ENCODE measurements at places on chromosomes 7 and 10.
A peak's percentile ranks its signal among the peaks of the same experiment; 100 is the strongest.

GRCh38 chr10:94217411-94217810 is 145.3 kb downstream of the NOC3L start:
- DNase-seq: no peak

DNA sequence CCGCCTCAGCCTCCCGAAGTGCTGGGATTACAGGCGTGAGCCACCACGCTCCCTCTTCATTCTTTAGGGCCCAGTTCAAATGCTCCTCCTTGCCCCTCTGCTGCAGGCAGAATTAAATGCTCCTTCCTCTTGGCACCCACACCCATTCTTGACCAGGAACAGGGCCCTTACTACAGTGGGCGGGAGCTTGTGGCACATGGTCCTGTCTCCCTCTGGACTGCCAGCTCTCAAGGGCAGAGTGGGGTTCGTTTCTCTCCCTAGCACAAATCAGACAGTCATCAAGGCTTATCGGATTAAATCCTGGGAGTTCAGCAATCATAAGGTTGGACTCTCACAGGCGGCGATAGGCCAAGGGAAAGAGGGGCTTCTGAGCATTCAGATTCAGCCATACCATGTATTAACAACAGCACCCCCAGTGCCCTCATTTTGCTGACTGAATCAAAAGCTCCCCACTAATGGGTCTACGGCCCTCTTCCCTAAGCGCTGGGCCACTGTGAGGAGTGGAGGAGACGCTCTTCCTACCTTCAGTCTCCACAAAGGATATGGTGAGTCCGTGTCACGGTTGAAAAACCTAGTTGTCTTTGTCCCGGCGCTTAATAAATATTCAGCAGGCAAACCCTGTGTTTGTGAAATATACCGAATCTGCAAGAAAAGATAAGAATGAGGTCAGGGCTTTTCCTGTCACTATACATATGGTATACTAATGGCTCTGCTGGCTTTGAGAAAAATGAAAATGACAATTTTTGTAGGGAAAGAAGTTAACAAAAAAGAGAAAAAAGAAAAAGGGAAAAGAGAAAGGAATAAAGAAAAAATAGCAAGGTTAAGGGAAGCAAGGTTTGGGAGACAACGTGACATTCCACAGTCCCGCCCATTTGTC is 107.4 kb downstream of the CLEC2L start:
- DNase-seq: no peak

DNA sequence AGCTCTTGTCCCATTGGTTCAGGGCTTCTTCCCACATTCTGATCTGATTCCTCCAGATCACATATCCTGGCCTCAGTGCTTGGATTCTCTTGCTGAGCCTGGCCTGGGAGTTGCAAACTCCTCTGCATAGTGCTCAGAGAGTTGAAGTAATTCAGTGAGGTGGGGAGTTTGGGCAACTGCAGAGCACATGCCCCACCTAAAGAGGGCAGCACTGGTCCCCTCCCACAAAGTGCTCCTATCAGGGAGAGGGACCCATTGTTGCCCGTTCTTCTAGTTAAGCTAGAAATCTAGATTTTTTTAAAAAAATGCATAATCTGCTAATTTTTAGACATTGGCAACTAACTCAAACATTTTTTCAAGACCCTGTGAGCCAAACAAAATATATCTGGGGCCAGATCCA is 45.1 kb downstream of the CHN2 start:
- DNase-seq: no peak

- no peak for DNase-seq
Observed at GRCh38 chr7:130345136-130345535, 520 bp downstream of the CPA5 start.

DNA sequence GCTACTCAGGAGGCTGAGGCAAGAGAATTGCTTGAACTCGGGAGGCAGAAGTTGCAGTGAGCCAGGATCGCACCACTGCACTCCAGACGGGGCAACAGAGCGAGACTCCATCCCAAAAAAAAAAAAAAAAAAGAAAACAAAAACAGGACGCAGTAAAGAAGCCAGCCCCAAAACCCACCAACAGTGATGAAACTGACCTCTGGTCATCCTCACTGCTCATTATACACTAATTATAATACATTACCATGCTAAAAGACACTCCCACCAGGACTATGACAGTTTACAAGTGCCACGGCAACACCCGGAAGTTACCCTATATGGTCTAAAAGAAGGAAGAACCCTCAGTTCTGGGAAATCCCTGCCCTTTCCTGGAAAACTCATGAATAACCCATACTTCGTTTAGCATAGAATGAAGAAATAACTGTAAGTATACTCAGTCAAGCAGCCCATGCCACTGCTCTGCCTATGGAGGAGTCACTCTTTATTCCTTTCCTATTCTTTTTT is 40.0 kb upstream of the EIF4H start:
- DNase-seq: no peak

DNA sequence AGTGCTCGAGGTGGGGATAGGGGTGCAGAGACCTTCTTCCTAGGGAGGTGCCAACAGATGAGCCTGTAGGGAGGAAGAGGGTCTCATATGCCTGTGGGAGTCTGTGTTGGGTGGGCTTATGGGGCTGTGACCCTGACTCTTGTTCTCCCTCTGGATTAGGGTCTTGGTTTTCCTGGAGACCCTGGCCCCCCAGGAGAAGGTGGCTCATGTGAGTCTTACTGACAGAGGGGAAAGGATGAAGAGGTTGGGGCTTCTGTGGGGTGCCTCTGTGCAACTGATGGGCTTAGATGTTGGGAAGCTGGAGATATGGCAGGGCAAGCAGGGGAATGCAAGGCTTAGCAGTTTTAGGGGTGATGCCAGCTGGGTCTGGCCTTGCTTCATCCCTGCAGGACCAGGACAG is 20.2 kb upstream of the VOPP1 start:
- DNase-seq: no peak

- no peak for DNase-seq
Observed at GRCh38 chr7:36487756-36488336, 98.2 kb downstream of the ANLN start.

- DNase-seq: no peak
Observed at GRCh38 chr7:49166441-49166840, 242.1 kb downstream of the CDC14C start.

DNA sequence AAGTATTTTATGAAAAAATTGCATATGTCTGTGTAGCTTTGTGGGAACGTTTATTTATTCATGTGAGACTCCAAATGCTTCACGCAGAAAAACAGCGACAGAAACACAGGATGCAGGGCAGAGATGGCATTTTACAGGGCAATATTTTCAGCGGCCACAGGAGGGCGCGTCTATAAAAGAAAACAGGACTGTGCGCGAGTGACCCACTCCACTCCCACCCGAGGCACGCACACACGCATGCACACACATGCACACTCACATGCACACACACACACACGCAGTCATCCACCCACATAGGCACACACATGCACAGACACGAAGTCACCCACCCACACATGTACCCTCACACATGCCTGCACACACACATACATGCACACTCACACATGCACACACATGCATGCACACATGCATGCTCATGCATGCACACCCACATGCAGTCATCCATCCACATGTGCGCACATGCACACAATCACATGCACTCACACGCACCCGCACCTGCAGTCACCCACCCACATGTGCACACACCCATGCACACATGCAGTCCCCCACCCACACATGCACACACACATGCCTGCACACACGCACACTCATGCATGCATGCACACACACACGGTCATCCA is 96.3 kb downstream of the DNAJB6 start:
- peak; percentile 37 for DNase-seq

DNA sequence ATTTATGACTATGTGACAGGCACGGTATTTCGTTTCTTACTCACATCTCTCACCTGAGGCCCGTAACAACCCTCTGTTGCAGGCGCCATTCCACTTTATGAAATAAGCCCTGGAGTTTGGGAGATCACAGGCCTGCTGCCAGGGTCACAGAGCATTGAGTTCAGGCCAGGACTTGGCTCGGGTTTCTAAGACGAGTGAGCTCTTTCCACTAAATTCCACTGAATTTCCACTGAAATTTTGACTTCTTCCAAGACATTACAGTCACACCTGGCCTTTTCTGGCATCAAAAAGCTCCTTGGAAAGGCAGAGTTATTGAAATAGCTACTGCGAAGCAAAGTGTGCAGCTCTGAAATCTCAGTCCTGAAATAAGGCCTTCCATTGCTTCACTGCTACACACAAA is 282.8 kb upstream of the MGMT start:
- DNase-seq: no peak

- DNase-seq: no peak
Observed at GRCh38 chr10:119328223-119328622, 120.9 kb downstream of the GRK5 start.

- DNase-seq: no peak
Observed at GRCh38 chr7:21526007-21526406, 16.8 kb upstream of the DNAH11 start.

DNA sequence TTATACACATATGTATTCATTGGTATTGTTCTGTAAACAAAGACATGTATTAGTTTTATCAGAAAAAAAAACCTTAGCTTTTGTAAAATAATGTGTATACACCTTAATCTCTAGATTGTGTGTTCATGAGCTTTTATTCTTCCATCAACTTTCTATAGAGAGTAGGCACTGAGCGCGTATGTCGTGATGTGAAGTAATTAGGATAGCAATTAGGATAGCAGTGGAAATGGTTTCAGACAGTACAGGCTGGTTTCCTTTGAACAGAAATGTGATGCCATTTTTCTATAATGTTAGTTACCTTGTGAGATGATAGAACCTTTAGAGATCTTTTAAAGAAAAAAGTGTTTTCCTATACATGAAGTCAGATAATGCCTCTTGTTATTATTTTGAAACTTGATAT is 237.7 kb upstream of the LRRN3 start:
- DNase-seq: no peak

DNA sequence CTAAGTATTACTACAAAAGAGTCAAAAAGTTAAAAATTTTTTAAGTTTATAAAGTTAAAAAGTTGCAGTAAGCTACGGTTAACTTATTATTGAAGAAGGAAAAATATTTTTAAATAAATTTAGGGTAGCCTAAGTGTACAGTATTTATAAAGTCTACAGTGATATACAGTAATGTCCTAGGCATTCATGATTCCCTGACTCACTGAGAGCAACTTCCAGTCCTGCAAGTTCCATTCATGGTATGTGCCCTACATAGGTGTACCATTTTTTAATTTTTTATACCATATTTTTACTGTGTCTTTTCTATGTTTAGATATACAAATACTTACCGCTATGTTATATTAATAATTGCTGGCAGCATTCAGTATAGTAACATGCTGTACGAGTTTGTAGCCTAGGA is 92.3 kb downstream of the CTNNA3 start:
- DNase-seq: no peak

DNA sequence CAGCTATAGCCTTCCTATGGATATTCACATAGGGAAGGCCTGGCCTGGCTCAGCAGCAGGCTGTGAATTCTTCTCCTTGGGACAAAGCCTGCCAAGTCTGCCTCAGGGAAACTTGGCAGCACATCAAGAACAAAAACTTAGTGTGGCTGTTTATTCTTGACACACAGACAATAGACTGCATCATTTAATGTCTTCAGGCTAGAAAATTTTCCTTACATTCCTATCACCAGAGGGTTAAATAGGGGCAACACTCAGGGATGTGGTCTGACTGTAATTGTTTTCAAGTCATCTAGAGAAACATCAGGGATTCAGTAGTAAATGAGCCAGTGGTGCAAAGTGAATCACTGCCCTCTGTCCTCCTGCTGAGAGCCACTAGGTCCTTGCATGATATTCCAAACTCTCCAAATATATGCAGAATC is 137.3 kb downstream of the SEMA3C start:
- DNase-seq: no peak

Data from stimulated activated CD8-positive, alpha-beta memory T cell treated with anti-CD3 and anti-CD28 coated beads, Interleukin-15, amount 100 ng/mL, for 1 hour (primary cell).